Activated T-cell treated with anti-CD3 and anti-CD28 coated beads, Interleukin-2, amount 50 U/mL, for 4 hours (primary cell): ENCODE measurements at places on chromosomes 1 and 21. TPM values are rescaled to one million over a fixed set of nuclear protein-coding genes. Genes with fewer than 3 reads are reported as not detected.

The GBP2 gene
- total RNA-seq, result 267 TPM

The LCE1A gene
- total RNA-seq, result not detected

The S100A9 gene
- total RNA-seq, result 0.38 TPM

The RUNX3 gene
- total RNA-seq, result 258 TPM

The CD2 gene
- total RNA-seq, result 374 TPM

GRCh38 chr1:64043976-64044375 is 159.4 kb upstream of the UBE2U start:
- DNase-seq, result no peak

DNA sequence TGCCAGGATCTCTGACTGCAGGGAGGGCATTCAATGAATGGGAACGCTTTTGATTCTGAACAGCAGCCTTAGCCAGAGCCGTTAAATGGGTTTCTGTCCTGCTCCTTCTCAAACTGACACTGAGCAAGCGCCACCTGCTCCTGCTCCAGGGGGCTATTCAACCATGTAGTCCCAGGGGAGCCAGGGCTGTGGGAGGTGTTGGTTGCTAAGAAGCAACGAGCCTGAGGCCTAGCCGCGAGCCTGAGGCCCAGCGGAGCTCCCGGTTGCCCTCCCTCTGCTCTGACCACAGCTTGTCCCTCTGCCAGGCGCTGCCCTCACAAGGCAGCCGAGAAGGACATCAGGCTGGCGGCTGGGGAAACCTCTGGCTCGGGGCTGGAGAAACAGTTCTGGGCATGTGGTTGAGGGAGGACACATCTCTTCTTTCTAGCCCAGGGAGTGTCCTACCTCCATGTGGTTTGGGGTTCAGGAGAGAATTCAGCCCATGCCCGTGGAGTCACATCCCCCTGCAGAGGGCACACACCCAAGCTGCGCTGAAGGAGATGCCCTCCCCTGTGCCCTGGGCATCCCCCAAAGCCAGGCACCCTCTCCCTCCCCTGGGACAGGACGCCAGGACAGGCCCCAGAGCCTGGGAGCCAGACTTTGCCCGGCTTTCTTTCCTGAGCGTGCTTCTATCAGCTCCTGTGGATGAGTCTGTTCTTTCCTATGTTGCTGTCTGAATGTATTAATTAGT is 18.0 kb downstream of the PCP4 start:
- DNase-seq, result no peak

DNA sequence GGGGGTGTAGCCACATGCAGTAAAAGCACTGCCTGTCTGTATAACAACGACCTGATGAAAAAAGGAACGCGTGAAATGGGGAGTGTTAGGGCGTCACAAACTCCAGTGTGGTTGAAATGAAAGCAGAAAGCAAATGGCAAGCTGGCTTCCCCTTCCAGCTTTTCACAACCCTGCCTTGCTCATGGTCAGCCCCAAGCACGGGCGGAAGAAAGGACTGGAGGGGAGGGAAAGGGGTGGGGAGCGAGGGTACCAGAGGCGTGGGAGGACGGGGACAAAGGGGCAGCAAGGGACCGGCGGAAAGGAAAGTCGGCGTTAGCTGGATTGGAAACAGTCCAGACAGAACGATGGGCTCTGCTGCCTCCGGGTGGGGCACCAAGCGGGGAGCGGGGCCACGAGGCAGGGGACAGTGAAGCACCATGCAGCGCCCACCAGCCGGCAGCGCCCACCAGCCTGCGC is 9.6 kb downstream of the VPS26C start:
- DNase-seq, result no peak

DNA sequence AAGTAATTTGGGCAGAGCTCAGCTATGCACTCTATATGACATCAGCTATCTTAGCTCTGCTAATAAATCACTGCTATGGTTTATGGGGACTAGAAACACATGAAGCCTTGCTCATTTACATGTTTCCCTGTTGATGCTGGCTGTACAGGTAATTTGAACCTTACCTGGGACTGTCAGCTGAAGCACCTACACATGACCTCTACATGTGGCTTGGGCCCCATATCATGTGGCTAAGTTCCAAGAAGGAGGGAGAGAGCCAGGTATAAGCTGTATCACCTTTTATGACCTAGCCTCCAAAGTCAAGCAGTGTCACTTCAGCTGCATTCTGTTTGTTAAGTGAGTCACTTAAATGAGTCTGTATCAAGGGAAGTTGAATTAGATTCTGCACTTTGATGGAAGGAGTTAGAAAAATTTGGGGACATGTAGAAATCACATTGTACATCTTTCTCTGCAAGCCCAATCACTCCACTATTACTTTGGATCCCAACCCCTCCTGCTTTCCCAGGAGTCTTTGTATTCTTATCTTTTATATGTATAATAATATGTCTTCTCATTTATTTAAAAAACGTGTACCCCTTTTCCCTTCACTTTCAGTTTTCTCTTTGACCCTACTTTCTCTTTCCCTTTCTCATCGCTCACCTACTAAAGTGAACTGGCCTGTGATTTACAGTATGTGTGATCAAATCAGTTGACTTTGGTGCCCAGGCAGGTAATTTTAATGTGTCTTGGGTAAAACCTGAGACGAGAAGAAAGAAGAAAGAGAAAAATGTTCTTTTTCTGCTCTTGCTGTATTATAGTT is 53.4 kb upstream of the PRKACB start:
- DNase-seq, result no peak

DNA sequence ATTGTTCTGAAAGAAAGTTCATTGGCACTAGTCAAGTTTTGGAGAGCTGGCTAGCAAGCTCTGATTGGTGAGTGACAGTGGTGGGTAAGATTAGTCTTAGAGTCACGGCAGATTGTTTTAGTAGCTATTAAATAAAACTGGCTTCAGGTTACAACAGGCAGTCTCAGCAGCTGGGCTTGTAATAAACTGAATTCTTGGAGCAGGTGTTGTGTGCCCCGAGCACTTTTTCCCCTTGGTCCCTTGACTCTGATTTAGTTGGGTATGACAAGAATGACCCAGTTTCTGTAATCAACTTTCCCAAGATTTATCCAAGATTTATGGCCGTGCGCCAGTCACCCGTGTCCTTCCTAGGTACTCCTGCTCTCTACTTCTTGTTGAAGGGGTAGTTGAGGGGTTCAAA is 40.2 kb downstream of the TBCE start:
- no peak for DNase-seq

GRCh38 chr1:82264802-82265201 is 464.1 kb downstream of the ADGRL2 start:
- DNase-seq, result no peak

GRCh38 chr1:180213401-180214170 is 16.5 kb upstream of the LHX4 start:
- no peak for DNase-seq

DNA sequence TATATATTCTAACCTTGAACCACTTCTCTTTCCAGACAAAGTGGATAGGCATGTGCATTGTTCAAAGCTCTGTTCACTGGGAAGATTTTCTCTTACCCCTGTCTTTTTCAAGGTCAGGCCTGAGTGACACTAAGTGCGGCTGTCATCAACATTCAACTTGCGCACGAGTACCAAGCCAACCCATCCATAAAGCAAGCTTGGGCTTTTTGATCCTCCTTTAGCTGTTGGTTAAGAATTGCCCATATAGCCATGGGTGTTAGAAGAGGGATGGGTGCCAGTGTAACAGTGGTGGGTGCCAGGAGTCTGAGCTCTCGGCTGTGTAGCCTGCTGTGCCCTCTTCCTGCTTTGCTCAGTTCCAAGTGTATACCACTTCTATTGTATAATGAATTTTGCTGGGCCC is 136.1 kb downstream of the GLUL start:
- DNase-seq, result no peak

- DNase-seq, result no peak
Observed at GRCh38 chr1:176243746-176244145, 36.7 kb upstream of the COP1 start.

DNA sequence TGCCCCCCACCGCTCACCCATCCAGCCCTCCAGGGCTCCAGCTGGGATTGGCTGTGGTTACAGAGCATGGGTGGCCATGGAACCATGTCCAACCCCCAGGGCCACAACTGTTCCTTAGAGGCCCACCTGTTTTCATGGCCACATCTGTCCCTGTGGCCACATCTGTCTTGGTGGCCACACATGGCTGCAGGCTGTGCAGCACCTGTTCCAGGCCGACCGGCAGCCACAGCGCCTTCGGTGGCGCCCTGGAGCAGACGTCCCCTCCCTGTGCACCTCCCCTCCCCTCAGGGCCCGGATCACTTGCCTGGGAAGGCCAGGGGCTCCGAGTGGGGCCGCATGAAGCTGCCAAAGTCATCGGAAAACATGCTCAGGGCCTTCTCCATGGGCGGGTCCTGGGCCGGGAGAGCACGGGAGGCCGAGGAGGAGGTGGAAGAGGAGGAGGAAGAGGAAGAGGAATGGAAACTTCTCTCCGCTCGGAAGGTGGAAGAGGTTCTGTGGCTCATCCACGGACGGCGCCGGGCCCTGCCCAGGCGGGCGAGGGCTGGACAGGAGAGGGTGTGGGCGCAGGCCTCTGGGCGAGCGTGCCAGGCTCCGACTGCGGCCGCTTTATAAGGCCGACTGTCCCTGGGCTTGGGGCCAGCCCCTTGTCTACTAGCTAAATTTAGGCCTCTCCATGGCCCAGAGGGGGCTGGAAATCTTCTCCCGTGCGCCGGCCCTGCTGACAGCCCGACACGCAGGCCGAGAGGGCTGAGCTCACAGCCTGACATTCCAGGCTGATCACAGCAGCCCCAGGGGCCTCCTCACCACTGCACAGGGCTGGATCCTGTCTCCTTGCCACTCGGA is at the start of gene HSPB7:
TSS of gene HSPB7 (minus strand) at position 583 of the 843 bp plus-strand sequence. CDS start at position 503, 80 bp downstream.
- no peak for DNase-seq

GRCh38 chr1:87115317-87115890 is 201.0 kb downstream of the HS2ST1 start:
- DNase-seq, result no peak

DNA sequence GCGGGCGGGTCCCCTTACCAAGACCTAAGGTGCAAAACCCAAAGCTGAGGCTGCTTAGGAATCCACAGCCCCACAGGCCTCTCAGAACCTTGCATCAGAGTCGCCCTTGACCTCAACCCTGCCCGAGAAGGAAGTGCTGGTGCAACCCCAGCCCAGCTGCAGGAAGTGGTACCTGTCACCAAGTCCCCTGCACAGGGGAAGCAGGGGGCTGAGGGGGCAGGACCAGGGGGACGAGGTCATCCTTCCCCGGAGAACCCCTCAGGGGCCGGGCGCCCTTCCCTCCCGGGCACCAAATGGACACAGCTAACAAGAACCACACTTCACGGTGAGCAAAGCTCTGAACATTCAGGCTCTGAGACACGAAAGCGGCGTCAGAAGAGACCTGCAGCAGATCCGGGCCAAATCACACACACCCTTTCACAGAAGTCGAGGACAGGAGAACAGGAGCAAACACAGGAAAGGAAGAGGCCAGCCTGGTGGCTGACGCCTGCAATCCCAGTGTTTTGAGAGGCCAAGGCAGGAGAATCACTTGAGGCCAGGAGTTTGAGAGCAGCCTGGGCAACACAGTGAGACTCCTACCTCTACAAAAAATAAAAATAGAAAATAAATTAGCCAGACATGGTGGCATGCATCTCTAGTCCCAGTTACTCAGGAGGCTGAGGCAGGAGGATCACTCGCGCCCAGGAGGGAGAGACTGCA is 6.4 kb downstream of the ITGB2 start:
- DNase-seq, result no peak
